ENCODE measurements at places on chromosomes 1 and 21.

GRCh38 chr1:71223641-71224340, 143.0 kb upstream of the ZRANB2 start:
- DNase-seq: no peak

DNA sequence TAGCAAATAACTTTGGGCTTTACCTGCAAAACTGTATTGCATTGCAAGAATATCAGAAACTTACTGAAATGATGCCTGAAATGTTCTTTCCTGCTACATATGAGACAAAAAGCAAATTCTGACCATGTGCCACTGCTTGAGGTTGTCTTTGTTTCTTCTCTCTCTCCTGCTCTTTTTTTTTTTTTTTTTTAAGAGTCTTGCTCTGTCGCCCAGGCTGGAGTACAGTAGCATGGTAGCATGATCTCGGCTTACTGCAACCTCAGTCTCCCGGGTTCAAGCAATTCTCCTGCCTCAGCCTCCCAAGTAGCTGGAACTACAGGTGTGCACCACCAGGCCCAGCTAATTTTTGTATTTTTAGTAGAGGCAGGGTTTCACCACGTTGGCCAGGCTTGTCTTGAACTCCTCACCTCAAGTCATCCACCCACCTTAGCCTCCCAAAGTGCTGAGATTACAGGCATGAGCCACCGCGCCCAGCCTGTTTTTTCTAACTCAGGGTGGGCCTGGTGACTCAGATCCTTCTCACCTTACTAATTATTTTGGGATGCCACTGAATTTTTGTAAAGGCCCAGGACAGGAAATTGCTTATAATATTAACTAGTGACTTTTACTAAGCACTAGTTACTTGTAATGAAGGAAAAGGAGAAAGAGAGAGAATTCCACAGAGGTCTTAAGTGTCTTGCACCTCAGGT, 35.9 kb downstream of the DNASE2B start:
- DNase-seq: no peak

DNA sequence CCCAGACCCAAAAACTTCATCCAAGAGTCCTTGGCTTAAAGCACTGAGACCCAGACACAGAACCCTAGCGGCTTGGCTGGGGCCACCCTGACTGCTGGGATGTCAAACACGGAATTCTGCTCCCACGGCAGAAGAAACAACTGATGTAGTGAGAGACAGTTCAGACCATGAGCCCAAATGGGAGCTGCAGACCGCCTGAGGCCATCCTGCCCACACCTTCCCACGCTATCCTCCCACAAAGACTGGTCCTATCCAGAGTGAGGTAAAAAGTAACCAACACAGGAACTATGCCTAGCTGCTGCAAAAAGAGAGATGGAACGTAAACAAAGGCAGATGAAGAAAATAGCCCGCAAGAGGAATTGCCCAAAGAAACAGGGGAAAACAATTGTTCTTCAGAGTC, 203.3 kb downstream of the PTPRU start:
- DNase-seq: no peak

DNA sequence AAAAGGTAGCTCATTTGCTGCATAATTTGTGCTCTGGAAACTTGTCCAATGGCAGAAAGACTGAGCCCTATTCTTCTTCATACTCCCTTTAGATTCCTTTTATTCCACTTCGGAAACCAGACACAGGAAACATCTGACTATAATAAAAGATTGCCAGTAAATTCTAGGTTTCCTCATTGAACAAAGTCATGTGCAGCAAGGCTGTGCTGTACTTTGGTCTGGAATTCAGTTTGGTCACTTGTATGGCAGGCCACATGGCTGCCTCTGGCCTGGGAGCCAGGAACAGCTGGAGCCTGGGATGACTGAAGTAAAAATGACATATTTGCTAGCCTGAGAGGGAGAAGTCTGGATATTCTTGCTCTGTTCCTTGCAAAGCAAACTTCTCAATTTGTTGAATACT, 79.6 kb downstream of the ST3GAL3 start:
- DNase-seq: peak; percentile 30

DNA sequence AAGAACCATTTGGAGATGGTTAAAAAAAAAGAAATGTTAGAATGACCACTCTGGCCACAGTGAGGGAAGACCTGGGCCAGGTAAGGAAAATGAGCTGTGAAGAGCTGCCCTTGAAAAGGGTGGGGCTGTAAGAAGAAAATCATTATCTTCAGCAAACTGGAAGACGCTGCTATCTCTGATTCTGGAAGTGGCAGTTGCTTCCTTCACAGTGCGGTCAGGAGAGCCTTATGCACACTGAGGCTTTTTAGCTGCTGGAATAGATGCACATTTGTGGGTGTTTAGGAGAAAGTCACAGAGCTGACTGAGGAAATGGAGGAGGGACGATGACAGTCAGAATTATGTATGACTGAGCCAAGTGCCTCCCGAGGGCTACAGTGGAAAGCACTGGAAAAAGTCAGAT, 91.6 kb downstream of the TBX19 start:
- DNase-seq: no peak

- no peak for DNase-seq
These were observed 4.5 kb downstream of the GUCA2B start for GRCh38 chr1:42157667-42158066.

Measured in AG09319 (cell line).